ENCODE measurements at places on chromosomes 5 and 9.

DNA sequence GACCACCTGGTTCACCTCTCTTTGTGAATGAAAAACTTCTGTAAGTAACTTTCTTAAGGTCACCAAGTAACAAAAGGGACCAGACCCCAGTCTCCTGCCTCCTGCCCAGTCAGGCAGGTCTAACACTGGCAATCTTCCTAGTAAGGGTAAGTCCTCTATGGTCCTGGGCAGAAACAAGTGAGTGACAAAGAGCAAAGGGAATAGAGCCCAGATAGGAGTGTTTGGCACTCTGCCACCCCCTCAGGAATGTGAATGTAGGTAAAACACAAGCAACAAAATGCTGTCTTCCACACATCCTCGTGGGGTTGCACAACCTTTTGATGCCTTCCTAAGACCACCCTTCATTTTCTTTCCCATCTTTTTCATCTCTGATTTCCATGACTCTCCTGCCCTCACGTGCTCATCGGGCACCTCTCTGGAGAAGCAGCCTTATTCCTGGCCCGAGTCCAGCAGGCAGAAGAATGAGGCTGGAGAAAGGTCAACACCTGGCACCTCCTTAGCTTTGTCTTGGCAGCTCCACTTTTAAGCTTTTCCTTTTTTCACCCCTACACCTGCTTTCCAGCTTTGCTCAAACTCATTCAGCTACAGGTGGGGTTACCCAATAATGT is 90.2 kb upstream of the LHFPL2 start:
- no peak for DNase-seq

- DNase-seq = no peak
Observed at GRCh38 chr5:101435768-101436167, 532.7 kb upstream of the ST8SIA4 start.

DNA sequence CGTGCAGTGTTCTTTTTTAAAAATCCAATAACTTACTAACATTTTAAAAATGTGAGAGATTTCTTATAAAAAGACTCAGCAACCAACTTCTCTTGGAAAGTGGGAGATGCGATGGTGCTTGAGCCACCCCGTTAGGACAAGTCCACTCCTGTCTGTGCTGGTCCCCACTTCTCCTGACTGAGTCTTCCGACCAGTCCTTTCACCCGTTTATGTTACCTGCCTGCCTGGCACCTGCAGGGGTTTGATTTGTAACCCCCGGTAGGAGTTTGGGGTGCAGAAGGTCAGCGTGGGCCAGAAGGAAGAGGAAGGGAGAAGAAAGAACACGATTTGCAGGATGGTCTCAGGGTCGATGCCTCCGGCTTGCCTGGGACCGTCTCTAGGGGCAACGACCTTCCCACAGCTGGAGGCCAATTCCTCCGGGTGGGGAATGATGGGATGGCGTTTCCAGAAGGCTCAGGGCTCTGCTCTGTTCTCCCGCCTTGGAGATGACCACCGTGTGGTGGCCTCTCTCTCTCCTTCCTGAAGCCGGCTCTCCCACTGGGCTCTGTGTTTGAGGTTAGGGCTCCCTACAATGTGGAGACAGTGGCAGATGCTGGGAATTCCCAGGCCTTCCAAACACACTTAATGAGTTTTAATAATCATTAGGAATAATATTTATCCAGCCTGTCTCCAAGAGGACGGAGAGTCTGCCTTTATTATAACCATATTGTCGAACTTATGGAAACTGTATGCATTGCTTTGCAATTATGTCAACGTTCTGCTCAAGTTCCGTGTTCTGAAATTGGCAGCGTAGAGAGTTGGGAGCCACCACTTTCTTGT is 14.8 kb downstream of the COL27A1 start:
- no peak for DNase-seq

DNA sequence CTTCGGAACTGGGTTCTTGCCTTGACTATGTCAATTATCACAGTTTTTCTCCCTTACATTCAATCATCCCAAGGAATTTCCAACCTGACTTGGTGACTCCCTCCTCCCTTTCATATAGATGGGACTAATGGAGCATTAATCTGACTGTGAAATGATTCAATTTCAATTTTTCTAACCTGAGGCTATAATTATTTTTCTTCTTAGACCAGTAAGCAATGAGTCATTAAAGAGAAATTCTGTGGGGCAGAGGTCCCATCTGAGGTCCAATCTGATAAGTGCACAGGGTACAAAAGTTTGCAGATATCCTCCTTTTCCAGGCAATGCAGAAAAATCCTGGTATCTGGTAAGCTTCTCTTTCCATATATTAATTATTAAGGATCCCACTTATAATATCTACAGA is 18.9 kb downstream of the PDE4D start:
- no peak for DNase-seq

DNA sequence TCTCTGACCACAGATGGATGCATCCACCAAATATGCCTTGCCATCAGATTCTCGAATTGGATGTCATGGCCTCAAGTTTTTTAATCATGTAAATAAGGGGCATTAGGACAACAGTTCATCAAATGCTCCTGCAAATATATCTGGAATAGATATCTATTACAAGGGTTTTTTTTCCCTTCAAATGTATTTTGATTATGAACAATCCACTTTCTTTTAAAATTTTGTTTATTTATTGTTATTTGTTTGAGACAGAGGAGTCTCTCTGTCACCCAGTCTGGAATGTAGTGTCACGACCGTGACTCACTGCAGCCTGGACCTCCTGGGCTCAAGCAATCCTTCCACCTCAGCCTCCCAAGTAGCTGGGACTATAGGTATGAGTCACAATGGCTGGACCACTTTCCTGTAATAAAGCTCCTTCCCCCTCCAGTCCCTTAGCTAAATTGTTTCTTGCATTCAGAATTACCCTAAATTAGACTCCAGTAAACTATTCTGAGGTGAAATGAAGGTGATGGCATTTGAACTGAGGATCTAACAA is 1412.1 kb downstream of the EFNA5 start:
- no peak for DNase-seq

GRCh38 chr5:4911646-4912403 is 228.3 kb upstream of the ADAMTS16 start:
- DNase-seq = no peak

GRCh38 chr5:372556-372995 is 51.1 kb downstream of the AHRR start:
- DNase-seq = no peak

GRCh38 chr9:32348106-32348695 is 36.2 kb upstream of the ACO1 start:
- DNase-seq = no peak

GRCh38 chr9:134604834-134605233 is 36.8 kb upstream of the COL5A1 start:
- no peak for DNase-seq

- no peak for DNase-seq
Observed at GRCh38 chr5:157734436-157734835, 3.2 kb downstream of the THG1L start.

GRCh38 chr5:78648359-78649210 is at the start of gene LHFPL2:
TSS of gene LHFPL2 (minus strand) at chr5:78648772. CDS start at chr5:78510213, 138,559 bp downstream.
- no peak for DNase-seq

- DNase-seq = no peak
Observed at GRCh38 chr5:122341087-122341486, 29.1 kb downstream of the SNCAIP start.

DNA sequence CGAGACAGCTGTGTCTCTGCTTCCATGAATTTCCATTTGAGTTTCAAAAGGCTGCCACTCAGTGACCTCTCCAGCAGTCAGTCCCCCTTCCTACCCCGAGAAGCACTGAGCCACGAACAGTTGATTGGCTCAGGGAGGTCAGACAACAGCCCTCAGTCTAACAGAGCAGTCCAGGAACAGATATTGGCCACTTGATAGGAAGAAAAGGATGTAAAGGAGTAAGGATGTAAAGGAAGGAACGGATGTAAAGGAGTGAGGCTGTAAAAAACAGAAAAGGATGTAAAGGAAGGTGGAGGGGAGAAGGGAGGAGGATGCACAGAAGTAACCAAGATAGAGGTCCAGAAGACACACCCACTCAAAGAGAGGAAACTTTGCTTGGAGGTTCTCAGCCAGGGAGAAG is 3.2 kb upstream of the NR4A3 start:
- DNase-seq = no peak

DNA sequence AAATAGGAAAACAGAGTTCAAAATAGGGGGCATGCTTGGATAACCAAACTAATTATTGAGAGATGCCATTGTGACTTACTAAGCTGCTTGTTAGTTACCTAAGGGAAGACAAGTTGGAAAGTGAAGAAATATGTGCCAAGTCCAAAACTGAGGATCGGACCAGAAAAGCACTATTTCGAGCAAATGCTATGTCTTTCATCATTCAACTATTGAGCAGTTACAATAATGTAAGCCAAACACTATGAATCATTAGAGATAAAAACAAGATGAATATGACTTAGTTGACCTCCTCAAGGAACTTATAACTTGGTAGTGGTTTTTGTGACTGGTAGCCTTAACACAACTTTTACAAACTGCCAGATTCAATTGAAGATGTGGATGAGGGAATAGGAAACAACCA is 240.6 kb upstream of the MPDZ start:
- no peak for DNase-seq

- DNase-seq = no peak
Observed at GRCh38 chr5:161138751-161139455, 286.9 kb upstream of the ATP10B start.

- DNase-seq = no peak
Observed at GRCh38 chr5:38369692-38370091, 111.3 kb downstream of the EGFLAM start.

GRCh38 chr5:74126294-74126693 is 500.3 kb downstream of the ARHGEF28 start:
- no peak for DNase-seq

GRCh38 chr5:143064676-143065075 is 294.5 kb downstream of the ARHGAP26 start:
- no peak for DNase-seq

DNA sequence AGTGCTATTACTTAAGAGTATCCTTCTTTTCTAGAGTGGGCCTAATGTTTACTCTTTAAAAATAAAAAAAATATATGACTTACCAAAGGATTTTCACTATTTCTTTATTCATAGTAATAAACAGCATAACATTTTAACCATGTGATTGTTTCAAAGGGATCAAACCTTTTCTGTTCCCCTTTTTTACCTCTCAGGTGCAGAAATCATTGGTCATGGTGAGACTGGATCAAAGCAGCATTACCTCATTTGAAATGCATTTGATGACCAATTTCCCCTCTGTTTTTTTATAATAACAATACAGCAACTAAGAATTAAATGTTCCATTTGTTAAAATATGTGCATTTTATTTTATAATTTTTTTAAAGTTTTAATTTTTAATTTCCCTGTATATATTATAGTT is 598.0 kb upstream of the RGMB start:
- DNase-seq = no peak

All from CD8-positive, alpha-beta memory T cell (primary cell).